ENCODE measurements at places on chromosomes 5 and 9.
A peak's percentile ranks its signal among the peaks of the same experiment; 100 is the strongest.

DNA sequence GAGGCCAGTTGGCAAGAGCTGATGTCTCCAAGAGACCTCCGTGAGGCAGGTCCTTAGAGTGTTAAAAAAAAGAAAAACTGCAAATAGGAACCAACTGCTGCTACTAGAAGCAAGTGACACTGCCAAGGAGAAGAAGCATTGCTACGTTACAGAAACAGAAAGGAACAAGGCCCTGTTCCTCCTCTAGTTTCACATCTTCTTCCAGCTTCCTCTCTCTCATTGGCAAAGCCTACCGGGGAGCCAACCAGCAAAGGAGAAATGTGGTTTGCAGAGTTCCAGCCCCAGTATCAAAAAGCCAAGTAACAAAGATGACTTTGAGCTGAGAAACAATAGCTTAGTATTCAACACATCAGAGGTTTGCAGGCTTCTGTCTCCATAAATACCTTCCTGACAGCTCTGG, 145.9 kb downstream of the PRELID2 start:
- DNase-seq = no peak

DNA sequence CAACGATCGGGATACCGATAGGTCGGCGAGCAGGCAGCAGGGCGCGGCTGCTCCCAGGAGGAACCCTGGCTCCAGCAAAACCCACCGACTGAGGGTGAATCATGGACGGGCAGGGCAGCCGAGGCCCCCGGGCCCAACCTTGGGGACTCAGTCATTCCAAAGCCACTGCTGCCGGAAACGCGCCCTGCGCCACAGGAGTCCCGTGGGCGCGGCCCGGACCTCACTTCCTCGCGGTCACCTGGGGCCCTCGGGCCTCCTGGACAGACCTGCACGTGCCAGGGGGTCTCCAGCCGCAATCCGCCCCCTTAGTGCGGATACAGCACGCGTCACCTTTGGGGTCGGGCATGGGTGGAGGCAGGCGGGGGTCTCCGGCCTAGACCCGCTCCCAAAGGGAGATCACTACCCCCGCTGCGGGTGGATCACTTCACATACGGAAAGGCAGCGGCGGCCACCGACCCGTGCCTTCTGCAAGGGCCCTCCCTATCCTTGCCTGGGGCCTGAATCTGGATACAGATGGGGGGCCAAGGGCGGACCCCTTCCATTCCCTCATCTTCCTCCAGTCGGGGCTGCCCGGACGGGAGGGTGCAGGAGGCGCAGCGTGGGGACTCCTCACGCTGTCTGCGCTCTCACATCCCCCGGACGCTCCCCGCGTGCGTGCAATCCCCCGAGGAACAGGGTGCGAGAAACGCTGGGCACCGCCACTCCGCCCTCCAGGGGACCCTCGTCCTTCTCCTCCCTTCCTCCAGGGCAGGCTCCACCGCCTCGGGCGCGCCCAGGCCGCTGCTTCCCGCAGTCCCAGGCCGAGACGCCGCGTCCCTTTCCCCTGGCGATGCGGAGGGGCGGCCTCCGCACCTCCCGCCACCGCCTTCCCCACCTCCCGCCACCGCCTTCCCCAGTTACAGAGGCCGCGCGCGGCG, 586 bp downstream of the TXN start:
- peak; percentile 68 for DNase-seq

GRCh38 chr9:78130004-78130403, 98.4 kb upstream of the GNAQ start:
- peak; percentile 69 for DNase-seq

GRCh38 chr5:77778881-77779438, 2.8 kb upstream of the TBCA start:
- no peak for DNase-seq

DNA sequence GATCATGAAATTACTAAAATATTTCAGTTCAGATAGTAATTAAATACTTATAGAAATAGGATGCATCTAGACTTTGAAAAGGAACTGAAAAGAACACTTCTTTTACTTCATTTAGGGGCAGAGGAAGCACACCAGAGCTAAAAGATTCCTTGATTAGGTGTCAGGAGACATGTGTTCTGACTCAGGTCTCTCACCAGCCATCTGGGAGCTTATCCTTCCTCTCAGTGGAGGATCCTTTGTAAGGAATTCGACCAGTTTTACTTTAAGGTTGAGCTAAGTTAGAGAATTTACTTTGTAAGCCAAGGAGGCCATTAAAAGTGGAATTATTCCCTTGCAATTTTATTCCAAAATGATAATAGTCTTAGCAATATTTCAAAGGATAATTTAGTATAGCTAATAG, 16.7 kb downstream of the VCAN start:
- no peak for DNase-seq

GRCh38 chr9:125797930-125798329, 50.8 kb downstream of the PBX3 start:
- no peak for DNase-seq

- DNase-seq = no peak
These were observed 102.6 kb downstream of the ESM1 start for GRCh38 chr5:54882841-54883240.

GRCh38 chr9:68832861-68833518, 128.0 kb downstream of the PIP5K1B start:
- no peak for DNase-seq

GRCh38 chr9:37953775-37954437, 50.0 kb upstream of the SLC25A51 start:
- DNase-seq = peak; percentile 99

All from mammary epithelial cell (primary cell).